Fibroblast of skin of right biceps (primary cell): ENCODE measurements at places on chromosomes 2 and 18.

- DNase-seq: no peak
These were observed 227.5 kb downstream of the TPGS2 start for GRCh38 chr18:36601316-36601715.

GRCh38 chr2:138180692-138181386, 216.6 kb downstream of the HNMT start:
- peak; percentile 1 for DNase-seq

GRCh38 chr2:173077506-173078177, 2.0 kb downstream of the MAP3K20 start:
- DNase-seq: peak; percentile 48

GRCh38 chr2:223860809-223861738, 23.7 kb upstream of the AP1S3 start:
- DNase-seq: peak; percentile 79

GRCh38 chr2:192162392-192163042, 32.2 kb downstream of the TMEFF2 start:
- peak; percentile 69 for DNase-seq

- DNase-seq: no peak
These were observed 3.9 kb downstream of the SLC35F6 start for GRCh38 chr2:26767894-26768487.

DNA sequence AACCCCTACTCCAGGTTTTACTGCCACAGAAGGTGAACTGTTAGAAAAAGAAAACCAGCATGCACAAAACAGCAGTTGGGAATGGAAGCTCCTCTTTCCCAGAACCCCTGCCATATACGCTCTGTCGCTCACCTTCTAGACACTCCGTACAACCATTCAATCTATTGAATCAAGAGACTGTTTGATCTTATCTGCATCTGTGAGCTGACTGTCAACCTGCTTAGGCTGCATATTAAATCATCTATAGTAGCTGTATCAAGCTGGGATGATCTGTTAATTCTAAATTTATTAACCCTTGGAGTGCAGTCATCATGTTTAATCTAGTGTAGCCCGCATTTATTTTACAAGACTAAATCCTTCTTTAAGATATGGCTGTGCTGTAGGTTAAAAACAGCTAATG, 13.6 kb upstream of the BCL11A start:
- no peak for DNase-seq

DNA sequence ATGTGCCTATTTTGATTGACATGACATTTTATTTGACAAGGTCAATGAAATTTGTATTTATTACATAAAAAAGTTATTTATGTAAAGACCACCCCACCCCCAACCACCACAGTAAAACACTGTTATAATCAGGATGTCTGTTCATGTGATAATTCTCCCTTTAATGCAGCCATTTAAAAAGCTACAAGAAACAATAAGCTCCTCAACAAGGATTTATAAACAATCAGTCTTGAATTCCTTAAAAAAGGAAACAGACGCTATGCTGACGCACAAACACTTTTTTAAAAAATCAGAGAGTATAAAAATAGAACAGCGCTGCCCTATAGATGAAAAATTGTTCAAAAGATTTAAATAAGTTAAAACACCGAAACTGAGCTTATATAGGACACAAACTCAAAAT, 102.2 kb downstream of the SOS1 start:
- no peak for DNase-seq

DNA sequence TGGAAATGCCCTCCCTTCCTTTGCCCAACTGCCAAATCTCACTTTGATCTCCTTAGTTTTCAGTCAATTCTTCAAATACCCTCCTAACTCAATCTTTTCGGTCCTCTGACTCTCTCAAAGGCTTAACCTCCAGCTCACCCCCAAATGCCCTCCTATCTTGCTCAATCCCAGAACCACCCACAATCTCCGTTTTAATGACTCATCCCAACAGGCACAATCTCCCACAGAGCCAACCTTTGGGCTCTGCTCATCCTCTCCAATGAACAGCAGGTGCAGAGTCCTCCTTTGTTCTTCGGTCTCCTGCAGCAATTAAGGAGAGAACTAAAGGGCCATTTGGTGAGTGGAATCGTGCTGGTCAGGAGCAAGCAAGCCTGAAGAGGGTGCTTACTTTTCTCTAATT, 366.1 kb upstream of the CRIM1 start:
- DNase-seq: no peak

DNA sequence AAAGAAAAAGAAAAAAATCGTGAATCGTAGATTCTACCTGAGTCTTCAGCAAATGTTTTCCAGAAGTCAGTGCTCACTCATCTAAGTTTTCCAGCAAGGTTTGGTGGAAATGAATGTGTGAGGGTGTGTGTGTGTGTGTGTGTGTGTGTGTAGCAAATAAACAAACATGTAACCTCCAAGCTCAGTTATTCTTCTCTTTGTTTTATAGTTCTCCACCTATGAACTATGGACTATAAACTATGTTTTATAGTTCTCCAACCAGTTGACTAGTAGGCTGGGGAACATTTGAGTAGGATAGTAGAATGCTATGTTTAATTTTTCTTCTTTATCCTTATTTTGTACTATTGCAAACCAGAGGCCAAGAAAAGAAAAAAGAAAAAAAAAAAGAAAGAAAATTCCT, 44.6 kb upstream of the SERPINE2 start:
- DNase-seq: no peak
